ENCODE measurements at places on chromosomes 4 and X.

DNA sequence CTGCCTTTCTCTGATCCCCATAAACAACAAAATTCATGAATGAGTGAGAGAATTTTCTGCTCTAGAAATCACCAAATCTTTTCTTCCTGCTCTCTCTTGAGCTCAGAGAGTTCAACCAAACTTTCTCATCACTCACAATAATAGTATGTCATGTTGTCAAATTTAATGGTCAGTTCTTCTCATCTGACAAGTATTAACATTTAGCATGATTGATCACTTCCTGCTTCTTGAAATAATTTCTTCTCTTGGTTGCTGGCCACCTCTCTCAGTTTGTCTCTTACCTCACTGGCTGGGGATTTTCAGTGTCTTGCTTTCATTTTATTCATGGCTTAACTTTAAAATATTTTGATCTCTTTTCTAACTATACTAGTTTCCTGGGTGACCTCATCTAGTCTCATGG, 25.5 kb upstream of the FGF5 start:
- no peak for DNase-seq

GRCh38 chr4:70728091-70728490, 6.3 kb downstream of the RUFY3 start:
- no peak for DNase-seq

GRCh38 chr4:76470532-76470931, 35.5 kb downstream of the SHROOM3 start:
- no peak for DNase-seq

DNA sequence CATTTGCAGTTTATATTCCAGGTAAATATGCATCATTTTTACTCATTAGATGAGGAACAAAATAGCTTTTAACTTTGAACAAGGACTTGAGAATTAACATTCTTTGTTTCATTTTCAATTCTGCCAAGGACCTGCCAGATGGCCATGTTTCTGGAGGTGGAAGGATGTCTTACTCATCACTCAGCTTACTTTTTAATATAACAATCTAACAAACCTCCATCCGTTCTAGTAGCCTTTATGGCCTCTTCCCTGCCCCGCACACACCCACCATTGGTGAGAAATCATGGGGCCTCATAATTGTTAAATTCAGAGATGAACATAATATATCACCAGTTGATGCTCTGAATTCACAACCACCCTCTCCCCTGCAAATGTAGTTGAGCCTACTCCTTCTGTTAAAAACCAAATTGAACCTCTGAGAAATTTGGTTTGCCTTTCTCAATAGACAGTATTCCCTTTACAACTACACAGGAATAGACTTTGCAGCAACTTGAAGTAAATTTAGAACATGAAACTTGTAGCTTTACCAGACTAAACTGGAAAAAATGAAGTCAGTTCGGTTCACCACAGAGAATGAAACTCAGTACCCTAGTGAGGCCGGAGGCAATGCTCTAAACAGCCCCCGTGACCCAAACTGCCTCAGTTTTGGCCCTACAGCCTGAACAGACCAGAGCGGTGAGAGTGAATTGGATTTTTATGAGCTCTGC, 50.1 kb upstream of the ACSL4 start:
- DNase-seq, result no peak

DNA sequence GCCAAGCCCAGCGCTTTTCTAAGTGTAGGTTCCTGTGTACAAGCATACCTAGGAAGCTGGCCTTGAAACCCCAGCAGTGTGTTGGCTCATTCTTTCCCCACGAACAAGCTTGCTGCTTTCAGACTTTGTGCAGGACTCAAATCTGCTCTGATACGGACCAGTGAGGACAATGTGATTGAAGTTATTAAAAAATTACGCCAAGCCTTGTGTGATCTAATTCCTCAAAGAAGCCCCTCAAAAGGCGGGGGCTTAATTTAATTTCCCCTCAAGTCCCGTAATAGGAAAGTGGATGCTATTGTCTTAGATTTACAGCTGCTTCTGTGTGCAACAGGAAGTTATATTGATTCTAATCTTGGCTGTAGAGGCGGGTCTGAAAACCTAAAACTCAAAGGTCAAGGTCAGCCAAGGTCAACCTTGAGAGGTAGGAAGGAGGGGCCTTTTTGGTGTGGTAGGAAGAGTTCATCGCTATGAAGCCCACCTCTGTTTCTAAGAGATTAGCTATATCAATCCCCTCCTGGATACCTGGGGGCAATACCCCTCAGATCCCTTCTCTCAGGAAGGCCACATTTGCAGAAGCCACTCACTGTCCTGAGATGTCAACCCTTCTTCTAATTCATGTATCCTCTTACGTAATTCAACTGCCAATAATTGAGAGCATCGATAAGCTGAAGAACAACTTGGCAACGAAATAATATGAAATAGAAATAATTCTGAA, 45.1 kb downstream of the TBC1D9 start:
- no peak for DNase-seq

GRCh38 chr4:2363951-2364653, 54.3 kb downstream of the ZFYVE28 start:
- no peak for DNase-seq

- no peak for DNase-seq
These were observed at the start of gene PDE6B for GRCh38 chr4:624705-625590. Gene PDE6B, plus strand, starts transcription at chr4:625573. Its CDS starts 54 bp downstream, at chr4:625627.

GRCh38 chrX:46662188-46662958, 88.8 kb downstream of the CHST7 start:
- DNase-seq, result no peak

- no peak for DNase-seq
These were observed 257.2 kb downstream of the ARHGAP24 start for GRCh38 chr4:85732124-85732523.

- no peak for DNase-seq
These were observed 176.0 kb downstream of the TLL1 start for GRCh38 chr4:166049036-166049435.

- no peak for DNase-seq
These were observed 39.1 kb downstream of the ADGRL3 start for GRCh38 chr4:61239250-61239649.

GRCh38 chr4:124343661-124344171, 368.8 kb downstream of the ANKRD50 start:
- DNase-seq, result no peak

DNA sequence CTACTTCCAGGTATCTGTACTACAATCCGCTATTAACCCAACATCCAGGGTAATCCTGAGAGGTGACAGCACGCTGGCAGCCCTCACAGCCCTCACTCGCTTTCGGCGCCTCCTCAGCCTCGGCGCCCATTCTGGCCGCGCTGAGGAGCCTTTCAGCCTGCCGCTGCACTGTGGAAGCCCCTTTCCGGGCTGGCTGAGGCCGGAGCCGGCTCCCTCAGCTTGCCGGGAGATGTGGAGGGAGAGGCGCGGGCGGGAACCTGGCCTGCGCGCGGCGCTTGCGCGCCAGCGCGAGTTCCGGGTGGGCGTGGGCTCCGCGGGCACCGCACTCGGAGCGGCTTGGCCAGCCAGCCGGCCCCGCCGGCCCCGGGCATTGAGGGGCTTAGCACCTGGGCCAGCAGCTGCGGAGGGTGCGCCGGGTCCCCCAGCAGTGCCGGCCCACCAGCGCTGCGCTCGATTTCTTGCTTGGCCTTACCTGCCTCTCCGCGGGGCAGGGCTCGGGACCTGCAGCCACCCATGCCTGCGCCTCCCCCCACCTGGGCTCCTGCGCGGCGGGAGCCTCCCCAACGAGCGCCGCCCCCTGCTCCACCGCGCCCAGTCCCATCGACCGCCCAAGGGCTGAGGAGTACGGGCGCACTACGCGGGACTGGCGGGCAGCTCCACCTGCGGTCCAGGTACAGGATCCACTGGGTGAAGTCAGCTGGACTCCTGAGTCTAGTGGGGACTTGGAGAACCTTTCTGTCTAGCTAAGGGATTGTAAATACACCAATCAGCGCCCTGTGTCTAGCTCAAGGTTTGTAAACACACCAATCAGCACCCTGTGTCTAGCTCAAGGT, 87.3 kb downstream of the PRSS12 start:
- DNase-seq, result no peak

- no peak for DNase-seq
These were observed 32.1 kb upstream of the KLHL13 start for GRCh38 chrX:118148737-118149136.

DNA sequence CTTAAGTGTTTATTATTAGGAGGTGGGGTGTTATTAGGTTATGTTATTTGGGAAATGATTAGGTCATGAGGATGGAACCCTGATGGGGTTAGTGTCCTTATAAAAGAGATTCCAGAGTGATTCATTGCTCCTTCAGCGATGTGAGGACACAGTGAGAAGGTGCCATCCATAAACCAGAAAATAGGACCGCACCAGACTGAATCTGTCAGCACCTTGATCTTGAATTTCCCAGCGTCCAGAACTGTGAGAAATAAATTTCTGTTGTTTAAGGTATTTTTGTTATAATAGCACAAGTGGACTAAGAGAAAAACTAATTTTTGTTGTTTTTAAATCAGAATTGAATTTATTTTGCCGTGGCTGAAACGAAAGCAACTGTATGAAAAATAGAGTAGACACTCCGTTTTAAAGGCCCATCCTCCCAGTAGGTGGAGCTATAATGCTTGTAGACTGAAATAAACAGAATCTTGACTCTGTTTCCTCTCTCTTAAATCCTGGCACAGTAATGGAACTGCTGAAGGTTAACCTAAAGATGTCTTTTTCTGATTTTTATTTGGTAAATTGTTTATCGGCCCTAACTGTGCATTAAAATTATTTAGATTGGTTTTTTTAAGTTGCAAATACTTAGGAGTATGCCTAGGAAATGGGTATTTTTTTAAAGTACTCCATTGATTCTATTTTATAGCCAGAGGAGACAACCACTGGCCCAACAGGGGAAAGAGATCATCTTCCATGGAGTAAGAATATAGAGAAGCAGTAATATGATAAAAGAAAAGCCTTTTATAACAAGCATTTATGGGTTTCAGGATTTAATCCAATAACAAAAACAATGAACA, 133.2 kb upstream of the ADAMTS3 start:
- peak; percentile 20 for DNase-seq

GRCh38 chrX:13468096-13468495, 101.3 kb upstream of the EGFL6 start:
- no peak for DNase-seq

DNA sequence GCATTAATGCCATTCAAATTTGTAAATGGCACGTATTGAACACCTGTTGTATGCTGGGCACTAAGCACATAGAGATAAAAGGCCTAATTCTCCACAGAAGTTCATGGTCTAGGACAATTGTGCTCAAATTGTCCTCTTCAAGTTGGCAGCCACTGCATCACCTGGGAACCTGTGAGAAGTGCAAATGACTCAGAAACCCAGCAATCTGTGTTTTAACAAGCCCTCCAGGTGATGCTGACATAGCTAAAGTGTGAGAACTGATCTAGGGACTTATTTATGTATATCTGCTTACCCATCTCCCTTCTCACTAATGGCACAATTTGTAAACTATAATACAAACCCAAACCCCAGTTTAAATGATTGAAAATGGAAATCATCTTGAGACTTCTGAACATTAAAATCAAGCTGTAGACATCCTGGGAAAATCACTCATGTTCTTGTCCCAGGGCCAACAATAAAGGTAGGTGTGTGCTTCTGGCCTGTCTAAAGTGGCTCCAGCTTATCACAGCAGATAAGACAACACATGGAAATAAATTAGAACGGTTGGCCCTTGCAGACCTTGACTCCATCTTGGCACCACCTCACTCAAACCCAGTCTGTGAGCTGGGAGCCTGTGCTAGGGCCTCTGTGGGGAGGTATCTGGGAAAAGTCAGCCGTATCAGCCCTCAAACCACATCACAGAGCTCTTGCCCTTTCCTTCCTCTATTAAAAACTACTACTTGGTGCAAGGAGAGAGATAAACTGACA, 46.8 kb downstream of the UCHL1 start:
- DNase-seq, result no peak

GRCh38 chr4:151675411-151675971, 85.3 kb downstream of the GATB start:
- DNase-seq, result no peak

DNA sequence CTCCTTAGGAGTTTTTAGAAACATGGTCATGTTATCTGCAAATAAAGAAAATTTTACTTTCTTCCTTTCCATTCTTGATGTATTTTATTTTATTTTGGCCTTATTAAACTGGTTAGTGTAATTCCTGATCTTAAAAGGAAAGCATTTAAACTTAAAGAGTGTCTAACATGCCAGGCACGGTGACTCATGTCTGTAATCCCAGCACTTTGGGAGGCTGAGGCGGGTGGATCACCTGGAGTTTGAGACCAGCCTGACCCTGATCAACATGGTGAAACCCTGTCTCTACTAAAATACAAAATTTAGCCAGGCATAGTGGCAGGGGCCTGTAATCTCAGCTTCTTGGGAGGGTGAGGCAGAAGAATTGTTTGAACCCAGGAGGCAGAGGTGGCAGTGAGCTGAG, 281.3 kb downstream of the PTTG2 start:
- DNase-seq, result no peak

DNA sequence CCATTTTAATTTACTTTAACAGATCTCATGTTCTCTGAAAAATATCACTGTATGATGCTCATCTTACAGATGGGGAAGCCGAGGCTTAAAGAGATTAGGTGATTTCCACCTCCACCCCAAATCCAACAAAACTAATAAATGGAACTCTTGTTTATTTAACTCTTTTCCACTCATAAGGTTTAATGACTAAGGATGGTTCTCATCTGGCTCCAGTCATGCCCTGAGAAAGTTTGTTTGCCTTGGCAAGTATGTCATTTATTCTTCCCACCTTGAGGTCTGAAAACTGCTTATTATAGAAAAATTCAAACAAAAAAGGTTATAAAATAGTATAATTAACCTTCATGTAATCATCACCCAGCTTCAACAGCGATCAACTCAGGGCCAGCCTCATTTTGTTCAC, 56.3 kb downstream of the PPEF2 start:
- DNase-seq, result no peak

DNA sequence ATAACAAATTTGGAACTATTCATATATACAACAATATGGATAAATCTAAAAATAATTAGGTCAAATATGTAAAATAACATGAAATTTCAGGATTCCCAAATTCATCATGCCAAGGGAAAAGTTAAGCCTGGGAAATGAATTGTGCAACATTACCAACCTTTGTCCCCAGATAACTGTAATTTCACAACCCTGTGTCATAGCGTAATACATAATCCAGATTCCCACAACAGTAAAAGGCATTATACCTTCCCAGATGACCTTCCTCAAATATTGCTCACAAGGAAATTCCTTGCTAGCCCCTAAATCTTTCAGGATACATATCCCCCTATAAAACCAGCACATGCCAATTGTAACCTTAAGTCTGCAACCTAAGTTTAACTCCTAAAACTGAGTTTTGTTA, 32.9 kb upstream of the RAB40A start:
- DNase-seq, result no peak

DNA sequence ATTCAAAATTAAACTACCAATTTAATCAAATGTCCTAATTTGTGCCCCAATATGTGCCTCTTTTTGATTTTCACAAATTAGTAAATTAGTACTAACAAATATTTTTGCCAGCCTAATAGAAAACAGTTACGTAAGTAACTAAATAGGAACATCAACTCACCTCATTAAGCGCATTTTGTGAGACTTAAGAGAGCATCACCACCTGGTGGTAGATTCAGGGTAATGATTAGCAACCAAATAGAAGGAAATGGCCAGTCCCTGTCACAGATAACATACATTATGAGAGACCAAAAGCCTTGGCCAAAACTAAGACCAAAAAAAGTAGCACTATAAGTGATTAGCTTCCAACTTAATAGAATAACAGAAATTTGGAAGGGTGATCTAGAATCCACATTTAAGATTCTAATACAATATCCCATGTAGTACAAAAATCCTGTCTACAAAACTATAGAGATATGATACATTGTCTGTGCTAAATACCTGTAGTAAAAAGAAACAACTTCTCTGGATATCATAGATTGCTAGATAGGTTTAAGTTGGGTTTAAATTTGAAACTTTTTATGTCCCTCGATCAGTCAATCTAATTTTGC, 46.7 kb downstream of the C4orf46 start:
- peak; percentile 0 for DNase-seq

- no peak for DNase-seq
These were observed 151.0 kb upstream of the DKK2 start for GRCh38 chr4:107187091-107187490.

All from KG1 (cell line).